Subcutaneous adipose tissue (tissue), 4 donors: ENCODE measurements at places on chromosomes 2 and 18. TPM values are rescaled to one million over a fixed set of nuclear protein-coding genes. Genes with fewer than 3 reads are reported as not detected.

The CENPA gene
- 1.7 TPM for total RNA-seq

The PLEKHH2 gene
- total RNA-seq, result 78.2 TPM

The MYOM1 gene
- total RNA-seq, result 3.7 TPM

The C2orf42 gene
- 8.7 TPM for total RNA-seq

The EPB41L3 gene
- 183 TPM for total RNA-seq

The ATG9A gene
- 54.1 TPM for total RNA-seq

The L3MBTL4 gene
- 6.0 TPM for total RNA-seq

The DYNAP gene
- total RNA-seq, result not detected

The MAB21L4 gene
- not detected for total RNA-seq

The SPP2 gene
- not detected for total RNA-seq

The ARHGEF33 gene
- total RNA-seq, result 0.38 TPM

The FOXI3 gene
- not detected for total RNA-seq

The UGT1A5 gene
- not detected for total RNA-seq

The ROCK2 gene
- total RNA-seq, result 127 TPM

The OXER1 gene
- total RNA-seq, result 2.0 TPM

The SIX3 gene
- total RNA-seq, result not detected

The MCFD2 gene
- 72.4 TPM for total RNA-seq

The NIF3L1 gene
- 27.6 TPM for total RNA-seq

The IL18R1 gene
- total RNA-seq, result 23.5 TPM

The DNAJC5G gene
- total RNA-seq, result 0.88 TPM

The TTL gene
- 22.3 TPM for total RNA-seq

The ASAP2 gene
- total RNA-seq, result 44.3 TPM

The AMER3 gene
- not detected for total RNA-seq

The WDPCP gene
- 19.5 TPM for total RNA-seq

The IL18RAP gene
- total RNA-seq, result 2.0 TPM

The CD207 gene
- total RNA-seq, result not detected

The MALL gene
- 9.5 TPM for total RNA-seq

The TIA1 gene
- total RNA-seq, result 78.0 TPM

The SDC1 gene
- 4.1 TPM for total RNA-seq

The HAAO gene
- 10.2 TPM for total RNA-seq

The PTRHD1 gene
- 35.1 TPM for total RNA-seq

The PRKAG3 gene
- total RNA-seq, result not detected

The ZNF397 gene
- 31.9 TPM for total RNA-seq

The POTEE gene
- total RNA-seq, result not detected

The CRYGD gene
- total RNA-seq, result not detected

The EML6 gene
- 1.1 TPM for total RNA-seq
